WTC11 (cell line): ENCODE measurements at places on chromosomes 4 and X. TPM values are rescaled to one million over a fixed set of nuclear protein-coding genes. Genes with fewer than 3 reads are reported as not detected.

GRCh38 chrX:125108921-125109320 is 210.8 kb upstream of the TEX13C start:
- H3K4me3 ChIP-seq, result no peak overlapping the region
- H3K27ac ChIP-seq, result no peak overlapping the region
- DNase-seq, result no peak
- H3K36me3 ChIP-seq, result no peaks in the 10 kb centered on the region
- H3K4me1 ChIP-seq, result peaks cover 3% of the 10 kb centered on the region; the same call in 1 of the 2 replicates

GRCh38 chrX:72100824-72101351 is 30.8 kb downstream of the RTL5 start:
- H3K36me3 ChIP-seq, result no peaks in the 10 kb centered on the region
- H3K27ac ChIP-seq, result no peak overlapping the region
- H3K4me1 ChIP-seq, result peaks cover 28% of the 10 kb centered on the region

DNA sequence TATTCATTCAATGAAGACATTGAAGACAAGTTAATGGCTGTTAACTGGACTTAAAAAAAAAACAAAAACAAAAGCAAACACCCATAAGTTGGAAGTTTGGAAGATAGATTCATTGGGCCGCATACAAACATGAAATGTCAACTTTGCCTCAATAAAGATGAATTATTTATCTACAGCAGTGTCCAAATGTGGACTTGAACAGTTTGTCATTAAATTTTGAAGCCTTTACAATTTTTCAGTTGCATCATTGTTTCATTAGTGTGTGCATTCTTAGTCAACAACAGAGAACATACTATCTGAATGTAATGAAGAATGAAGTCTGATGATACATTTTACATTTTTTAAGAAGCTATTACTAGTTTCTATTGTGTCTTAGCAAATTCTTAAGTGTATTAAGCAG is 152.1 kb downstream of the SLIT2 start:
- H3K27me3 ChIP-seq, result no peaks in the 10 kb centered on the region
- peaks cover 3% of the 10 kb centered on the region; the same call in 1 of the 2 replicates for H3K4me1 ChIP-seq

Gene CENPVL2
- total RNA-seq, result 3.1 to 3.7 TPM (median 3.5 TPM) in 3 replicates

GRCh38 chr4:98996056-98996764 is 689 bp downstream of the METAP1 start:
- peak overlapping the region; percentile 52; the same call in 1 of the 2 replicates for H3K27ac ChIP-seq
- peaks cover 43% of the 10 kb centered on the region for H3K4me1 ChIP-seq
- DNase-seq, result no peak
- 0 out of 2 replicates have a peak, but pooled peaks cover 2% of the 10 kb centered on the region for H3K36me3 ChIP-seq
